Activated T-cell treated with anti-CD3 and anti-CD28 coated beads, Interleukin-2, amount 50 U/mL, for 72 hours (primary cell): ENCODE measurements at places on chromosomes 2 and 18. TPM values are rescaled to one million over a fixed set of nuclear protein-coding genes. Genes with fewer than 3 reads are reported as not detected.

CRYGC gene
- not detected for total RNA-seq

DNA sequence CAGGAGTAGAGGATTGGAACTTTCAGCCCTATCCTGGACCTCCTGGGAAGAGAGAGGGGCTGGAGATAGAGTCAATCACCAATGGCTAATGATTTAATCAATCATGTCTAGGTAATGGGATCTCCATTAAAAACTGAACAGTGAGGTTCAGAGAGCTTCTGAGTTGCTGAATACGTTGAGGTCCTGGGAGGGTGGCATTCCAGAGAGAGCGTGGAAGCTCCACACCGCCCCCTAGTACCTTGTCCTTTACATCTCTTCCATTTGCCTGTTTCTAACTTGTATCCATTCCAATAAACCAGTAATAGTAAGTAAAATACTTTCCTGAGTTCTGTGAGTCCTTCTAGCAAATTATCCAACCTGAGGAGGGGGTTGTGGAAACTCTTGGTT is 101.7 kb downstream of the B3GNT2 start:
- no peaks in the 10 kb centered on the region for H3K27me3 ChIP-seq
- H3K4me3 ChIP-seq = no peak overlapping the region
- no peaks in the 10 kb centered on the region for H3K36me3 ChIP-seq
- DNase-seq = no peak
- no peak overlapping the region for H3K27ac ChIP-seq

GRCh38 chr18:28691496-28691840 is 514.5 kb upstream of the CDH2 start:
- no peak overlapping the region for H3K27ac ChIP-seq
- no peak for DNase-seq
- no peak overlapping the region for H3K4me3 ChIP-seq

GRCh38 chr2:158290225-158290624 is 166.3 kb downstream of the CCDC148 start:
- no peaks in the 10 kb centered on the region for H3K36me3 ChIP-seq
- H3K27ac ChIP-seq = no peak overlapping the region
- no peaks in the 10 kb centered on the region for H3K27me3 ChIP-seq
- DNase-seq = no peak
- H3K4me1 ChIP-seq = no peaks in the 10 kb centered on the region

EML6 gene
- total RNA-seq = 2.0 TPM
